ENCODE measurements at places on chromosomes 16 and 17. TPM values are rescaled to one million over a fixed set of nuclear protein-coding genes. Genes with fewer than 3 reads are reported as not detected.

The ABCA3 gene
- 3.9 TPM for total RNA-seq

The BTBD17 gene
- not detected for total RNA-seq

The OR2C1 gene
- total RNA-seq, result 0.24 TPM

The GPR142 gene
- not detected for total RNA-seq

The GUCY2D gene
- total RNA-seq, result not detected

The FBXW10 gene
- total RNA-seq, result 0.21 TPM

The MIEN1 gene
- total RNA-seq, result 13.0 TPM

The WNT3 gene
- total RNA-seq, result 1.1 TPM

The IGSF6 gene
- not detected for total RNA-seq
